HFFc6 (cell line): ENCODE measurements at places on chromosomes 12 and 14.

GRCh38 chr12:23657598-23657997 lies 291.9 kb downstream of the SOX5 start:
- DNase-seq: no peak

- DNase-seq: no peak
Measured at GRCh38 chr12:123106640-123107359, 44.1 kb downstream of the PITPNM2 start.

- peak; percentile 63 for DNase-seq
Measured at GRCh38 chr14:50726372-50727107, 58.4 kb upstream of the SAV1 start.

DNA sequence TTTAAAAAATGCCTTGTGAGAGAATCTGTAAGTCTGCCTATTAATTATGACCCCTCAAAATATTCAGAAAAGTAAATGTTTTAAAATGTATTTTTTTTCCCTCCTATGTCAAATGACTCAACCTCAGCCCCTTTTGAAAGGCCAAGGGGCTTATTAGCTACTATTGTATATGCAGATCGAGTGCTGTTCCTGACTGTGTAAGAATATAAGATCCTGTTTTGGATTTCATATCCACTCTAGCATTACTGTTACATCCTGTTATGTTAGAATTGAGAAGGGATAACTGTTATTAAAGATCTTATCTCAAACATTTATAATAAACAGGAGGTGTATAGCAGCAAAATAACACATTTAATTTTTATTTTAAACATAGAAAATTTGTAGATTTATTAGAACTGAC lies 46.6 kb upstream of the TPH2 start:
- no peak for DNase-seq

DNA sequence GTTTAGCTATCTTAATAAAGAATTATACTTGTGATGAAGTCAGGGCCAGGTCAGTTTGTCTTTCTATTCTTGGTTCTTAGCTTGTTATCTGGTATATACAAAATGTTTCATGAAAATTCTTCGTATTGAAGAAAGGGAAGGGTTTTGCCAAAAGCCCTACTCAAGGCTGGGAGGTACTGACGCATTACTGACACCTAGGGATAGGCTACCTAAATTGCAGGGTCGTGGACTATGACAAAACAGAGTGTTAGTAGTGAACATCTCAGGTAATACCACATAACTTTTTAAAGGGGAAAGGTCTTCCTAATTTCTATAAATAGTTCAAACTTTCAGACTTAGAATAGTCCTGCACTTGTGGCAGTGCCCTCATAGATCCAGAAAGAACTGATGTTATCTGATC lies 246.3 kb downstream of the RGS6 start:
- DNase-seq: no peak

GRCh38 chr12:62817556-62818271 lies 117.2 kb downstream of the PPM1H start:
- DNase-seq: no peak
